ENCODE measurements at places on chromosomes 6 and 20. TPM values are rescaled to one million over a fixed set of nuclear protein-coding genes. Genes with fewer than 3 reads are reported as not detected.

GLP1R gene
- total RNA-seq: not detected

PRSS35 gene
- 2.4 TPM for total RNA-seq

SAPCD1 gene
- 2.8 TPM for total RNA-seq

PRSS16 gene
- not detected for total RNA-seq

DNMT3B gene
- 1.2 TPM for total RNA-seq

SALL4 gene
- 0.09 TPM for total RNA-seq

DEFB132 gene
- total RNA-seq: not detected

MAD2L1BP gene
- 25.4 TPM for total RNA-seq

ZNF391 gene
- total RNA-seq: 10.0 TPM

ASIP gene
- total RNA-seq: not detected

GLYATL3 gene
- not detected for total RNA-seq

HLA-DQB2 gene
- not detected for total RNA-seq

NR2E1 gene
- not detected for total RNA-seq

SNAP91 gene
- total RNA-seq: 0.12 TPM

MAS1 gene
- total RNA-seq: not detected

L3MBTL3 gene
- total RNA-seq: 2.8 TPM

MCM8 gene
- total RNA-seq: 2.6 TPM

BAG2 gene
- 12.2 TPM for total RNA-seq

MAP3K5 gene
- total RNA-seq: 2.8 TPM

C6orf58 gene
- total RNA-seq: 0.35 TPM

HLA-DPA1 gene
- total RNA-seq: 5.1 TPM

SLC17A2 gene
- total RNA-seq: 1.7 TPM

CRISP3 gene
- not detected for total RNA-seq

BMP2 gene
- total RNA-seq: 1.2 TPM

GOPC gene
- 28.6 TPM for total RNA-seq

RSPO4 gene
- total RNA-seq: not detected

HDGFL1 gene
- total RNA-seq: not detected

PACRG gene
- total RNA-seq: 0.12 TPM

DPPA5 gene
- not detected for total RNA-seq

OCSTAMP gene
- not detected for total RNA-seq

SLC35F1 gene
- total RNA-seq: not detected

CNR1 gene
- total RNA-seq: 8.3 TPM

PEDS1 gene
- 34.0 TPM for total RNA-seq

MEP1A gene
- not detected for total RNA-seq

SNAI1 gene
- total RNA-seq: 10.0 TPM

CDSN gene
- total RNA-seq: not detected

C20orf144 gene
- total RNA-seq: not detected

MYH7B gene
- not detected for total RNA-seq

GSTA2 gene
- total RNA-seq: not detected

DAAM2 gene
- 11.2 TPM for total RNA-seq

ZNF311 gene
- 1.8 TPM for total RNA-seq

PCSK2 gene
- not detected for total RNA-seq

SYCP2L gene
- total RNA-seq: not detected

EYS gene
- total RNA-seq: not detected

RHAG gene
- not detected for total RNA-seq

ZGPAT gene
- 17.6 TPM for total RNA-seq

CTSZ gene
- 69.8 TPM for total RNA-seq

RSPH4A gene
- 1.1 TPM for total RNA-seq

TINAG gene
- not detected for total RNA-seq

LINC00237 gene
- not detected for total RNA-seq

AGER gene
- total RNA-seq: 0.82 TPM

CLPSL1 gene
- not detected for total RNA-seq

ARG1 gene
- total RNA-seq: not detected

TRIM15 gene
- not detected for total RNA-seq

Data from pericardium fibroblast (primary cell).